ENCODE measurements at places on chromosomes 7 and 10.

DNA sequence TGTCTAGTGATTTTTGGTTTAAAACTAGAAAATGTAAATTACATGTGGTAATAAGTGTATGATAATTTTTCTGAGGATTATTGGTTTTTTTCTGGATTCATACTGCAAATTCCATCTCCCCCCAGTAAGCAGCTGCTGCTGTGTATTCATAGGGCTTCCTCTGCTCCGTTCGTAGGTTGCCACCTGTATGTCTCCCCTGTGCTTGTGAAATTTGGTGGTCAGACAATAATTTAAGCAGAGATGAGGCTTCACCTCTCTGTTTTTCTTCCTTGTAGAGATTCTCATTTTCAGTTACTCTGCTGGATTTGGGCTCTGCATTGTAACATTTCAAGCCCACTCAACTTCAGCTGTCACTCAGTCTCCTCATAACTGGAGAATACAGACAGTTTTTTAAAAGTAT lies 50.9 kb downstream of the FOXI2 start:
- DNase-seq, result no peak

DNA sequence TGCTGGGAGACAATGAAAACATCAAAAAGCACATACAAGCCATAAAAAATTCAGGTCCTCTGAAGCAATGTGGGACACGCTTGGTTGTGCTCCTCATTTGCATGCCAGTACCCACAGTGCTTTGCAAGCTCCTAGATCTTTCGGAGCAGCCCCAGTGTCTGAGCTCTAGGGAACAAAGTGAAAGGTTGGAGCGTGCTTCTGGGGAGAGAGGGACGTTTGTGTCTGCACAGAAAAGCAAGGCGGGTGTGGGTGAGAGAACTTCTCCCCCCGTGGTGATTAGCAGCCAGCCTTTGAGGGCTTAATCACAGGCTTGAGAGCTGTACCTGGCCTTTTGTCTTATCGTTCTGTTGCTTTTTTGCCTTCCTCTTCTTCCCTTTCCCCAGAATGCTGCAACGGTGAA lies 76.7 kb upstream of the HABP2 start:
- DNase-seq, result no peak

GRCh38 chr7:27251136-27251651 lies 8.6 kb downstream of the EVX1 start:
- DNase-seq, result no peak

DNA sequence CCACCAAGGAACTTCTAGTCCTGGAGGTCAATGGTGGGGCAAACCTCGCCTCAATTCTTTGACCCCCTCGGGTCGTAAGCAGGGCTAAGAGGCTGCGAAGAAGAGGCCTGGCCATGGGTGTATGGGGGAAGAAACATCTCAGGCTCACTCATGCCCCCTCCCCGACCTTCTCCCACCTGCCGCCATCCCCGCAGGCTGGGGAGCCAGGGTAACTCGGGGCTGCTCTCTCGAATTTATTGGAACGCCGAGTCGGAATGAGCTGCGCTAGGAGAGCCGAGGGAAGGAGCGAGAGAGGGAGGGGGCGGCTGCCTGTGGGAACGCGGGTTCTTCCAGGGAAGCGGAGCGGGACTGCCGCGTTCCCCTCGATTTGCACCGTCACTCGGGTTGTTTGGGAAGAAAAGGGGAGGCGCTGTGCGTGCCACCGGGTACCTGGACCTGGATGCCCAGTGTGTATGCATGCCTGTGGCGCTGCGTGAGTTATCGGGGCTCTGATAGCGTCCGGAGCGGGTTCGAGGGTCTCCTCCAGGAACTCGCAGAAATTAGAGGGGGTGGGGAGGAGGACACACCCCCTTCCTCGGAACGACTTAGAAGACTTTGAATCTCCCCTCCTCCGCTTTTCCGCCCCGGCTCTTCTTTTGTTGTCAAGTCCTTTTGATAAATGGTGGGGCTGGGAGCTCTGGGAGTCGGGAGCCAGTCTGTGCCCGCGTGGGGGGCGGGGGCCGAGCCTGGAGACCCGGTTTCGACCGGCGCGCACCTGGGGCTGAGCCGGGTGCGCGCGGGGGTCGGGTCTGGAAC lies 1.8 kb upstream of the ZNF503 start:
- no peak for DNase-seq

DNA sequence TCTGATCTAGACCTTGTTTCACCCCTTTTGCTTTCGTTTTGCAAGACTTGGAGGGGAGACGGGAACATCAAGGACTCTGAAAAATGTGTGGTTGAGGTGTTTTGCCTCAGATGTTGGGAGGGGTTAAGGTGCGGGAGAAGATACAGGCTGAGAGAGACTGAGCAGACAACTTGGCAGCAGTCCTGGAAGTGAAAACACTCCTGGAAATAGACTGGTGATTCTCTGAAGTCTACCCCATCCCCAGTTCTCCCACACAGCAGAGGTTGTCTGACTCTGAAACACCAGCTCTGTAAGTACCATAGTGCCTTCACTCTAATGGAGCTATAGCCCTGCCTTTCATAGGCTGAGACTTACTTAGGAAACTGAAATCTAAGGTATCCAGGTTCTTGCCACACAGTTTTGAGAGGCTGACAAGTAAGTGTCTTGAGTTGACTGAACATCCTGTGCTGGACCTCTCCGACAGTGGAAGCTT lies 152.5 kb downstream of the PPP1R9A start:
- DNase-seq, result no peak

DNA sequence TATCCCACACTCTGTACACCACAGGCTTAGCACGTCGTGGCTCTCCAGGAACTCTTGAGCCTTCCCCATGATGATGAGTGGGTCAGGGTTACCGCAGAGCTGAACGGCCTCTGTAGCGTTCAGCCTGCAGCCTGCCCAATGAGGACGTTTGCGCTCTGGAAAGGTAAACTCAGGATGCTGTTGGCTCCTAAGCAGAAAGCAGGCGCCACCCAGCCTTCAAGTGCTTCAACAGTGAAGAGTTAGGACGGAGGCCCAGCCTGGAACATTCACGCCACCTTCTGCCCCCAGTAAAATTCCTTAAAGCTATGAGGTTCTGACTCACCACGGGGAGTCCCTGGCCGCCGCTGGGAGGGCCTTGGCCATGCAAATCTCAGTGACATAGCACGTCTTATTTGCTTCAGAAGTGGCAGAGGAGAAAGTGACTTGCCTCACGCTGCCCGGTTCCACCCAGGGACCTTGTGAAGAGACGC lies 161.5 kb upstream of the SH2B2 start:
- no peak for DNase-seq

DNA sequence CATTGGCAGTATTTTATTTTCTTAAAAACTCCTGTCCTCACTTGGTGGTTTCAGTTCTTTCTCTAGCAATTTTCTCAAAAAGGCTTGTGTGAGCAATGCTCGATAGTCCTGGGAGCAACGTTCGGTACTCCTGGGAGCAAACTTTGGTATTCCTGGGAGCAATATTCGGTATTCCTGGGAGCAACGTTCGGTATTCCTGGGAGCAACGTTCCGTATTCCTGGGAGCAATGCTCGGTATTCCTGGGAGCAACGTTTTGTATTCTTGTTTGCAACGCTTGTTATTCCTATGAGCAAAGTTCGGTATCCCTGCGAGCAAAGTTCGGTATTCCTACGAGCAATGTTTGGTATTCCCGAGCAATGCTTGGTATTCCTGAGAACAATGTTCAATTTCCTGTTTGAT lies 362.0 kb upstream of the ADARB2 start:
- DNase-seq, result no peak

DNA sequence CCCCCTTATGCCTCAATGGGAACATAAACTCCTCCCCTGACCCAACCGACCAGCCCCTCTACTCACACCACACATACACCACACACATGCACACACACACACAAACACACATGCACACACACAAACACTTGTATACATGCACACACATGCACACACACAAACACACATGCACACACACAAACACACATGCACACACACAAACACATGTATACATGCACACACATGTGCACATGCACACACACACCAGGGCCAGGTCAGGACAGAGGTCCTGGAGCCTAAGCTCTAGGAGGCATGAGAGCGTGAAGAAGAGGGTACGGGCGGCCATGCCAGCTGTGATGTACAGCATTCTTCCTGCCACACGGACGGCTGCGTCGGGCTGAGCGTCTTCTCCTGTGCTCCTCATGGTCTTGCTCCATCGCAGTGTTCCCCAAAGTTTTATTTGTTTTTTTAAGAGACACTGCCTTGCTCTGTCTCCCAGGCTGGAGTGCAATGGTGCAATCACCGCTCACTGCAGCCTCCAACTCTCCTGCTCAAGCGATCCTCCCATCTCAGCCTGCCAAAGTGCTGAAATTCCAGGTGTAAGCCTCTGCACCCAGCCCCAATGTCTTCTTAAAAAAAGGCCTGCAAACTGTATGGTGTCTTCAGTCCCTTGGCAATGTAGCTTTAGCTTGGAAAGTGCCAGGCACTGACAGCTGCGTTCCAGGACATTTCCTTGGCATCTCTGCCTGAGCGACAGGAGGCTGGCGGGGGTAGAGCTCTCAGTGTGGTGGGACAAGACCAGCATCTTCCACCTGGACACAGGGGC lies 38.8 kb upstream of the INPP5A start:
- DNase-seq, result no peak

DNA sequence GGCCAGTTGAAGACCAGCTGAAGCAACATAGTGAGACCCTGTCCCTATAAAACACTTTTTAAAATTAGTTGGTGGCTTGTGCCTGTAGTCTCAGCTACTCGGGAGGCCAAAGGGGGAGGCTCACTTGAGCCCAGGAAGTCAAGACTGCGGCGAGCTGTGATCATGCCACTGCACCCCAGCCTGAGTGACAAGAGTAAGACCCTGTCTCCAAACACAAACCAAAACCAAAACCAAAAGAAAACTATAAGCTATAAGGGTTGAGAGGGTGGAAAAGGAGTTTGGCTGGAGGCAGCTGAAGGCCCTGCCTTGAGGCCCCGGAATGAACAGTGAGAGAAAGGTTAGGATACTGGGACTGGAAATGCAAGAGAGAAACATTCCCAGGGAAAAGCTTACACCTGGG lies 10.9 kb upstream of the EXOC6 start:
- DNase-seq, result no peak

DNA sequence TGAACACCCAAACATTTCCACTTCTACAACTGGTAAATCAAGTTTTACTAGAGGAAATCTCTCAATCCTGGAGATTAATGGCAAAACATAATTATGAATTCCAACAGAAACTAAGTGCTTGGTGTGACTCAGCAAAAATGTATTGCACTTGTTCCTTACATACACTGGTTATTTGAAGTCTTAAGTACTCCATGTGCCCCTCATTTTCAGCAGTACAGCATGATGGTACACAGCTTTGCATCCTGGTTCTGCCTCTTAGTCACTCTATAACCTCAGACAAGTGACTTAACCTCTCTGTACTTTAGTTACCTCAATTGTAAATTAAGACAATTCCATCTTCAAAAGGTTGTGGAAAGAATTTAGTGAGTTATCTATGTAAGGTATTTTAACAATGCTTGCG lies 12.9 kb downstream of the SLC16A12 start:
- DNase-seq, result no peak

- no peak for DNase-seq
Observed at GRCh38 chr7:69105092-69105491, 493.2 kb upstream of the AUTS2 start.

DNA sequence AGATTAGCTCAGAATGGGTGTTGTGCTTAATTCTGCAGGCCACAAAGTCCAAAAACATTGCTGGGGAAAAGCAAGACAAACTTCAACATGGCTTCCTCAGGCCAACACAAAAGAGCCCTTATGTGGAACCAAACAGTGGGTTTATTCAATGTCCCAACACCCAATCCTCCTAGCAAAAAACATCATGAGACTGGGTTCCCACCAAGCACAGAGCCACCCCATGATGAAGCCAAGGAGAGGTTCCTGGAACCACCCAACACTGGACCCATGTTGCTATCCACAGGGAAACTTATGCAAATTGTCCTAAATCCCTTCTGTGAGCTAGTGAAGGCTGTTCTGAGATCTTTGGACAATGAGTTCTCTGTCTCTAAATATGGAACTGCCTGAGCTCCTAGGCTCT lies 24.0 kb downstream of the SLC25A13 start:
- DNase-seq, result no peak

GRCh38 chr10:2913474-2913873 lies 153.9 kb upstream of the PFKP start:
- no peak for DNase-seq

DNA sequence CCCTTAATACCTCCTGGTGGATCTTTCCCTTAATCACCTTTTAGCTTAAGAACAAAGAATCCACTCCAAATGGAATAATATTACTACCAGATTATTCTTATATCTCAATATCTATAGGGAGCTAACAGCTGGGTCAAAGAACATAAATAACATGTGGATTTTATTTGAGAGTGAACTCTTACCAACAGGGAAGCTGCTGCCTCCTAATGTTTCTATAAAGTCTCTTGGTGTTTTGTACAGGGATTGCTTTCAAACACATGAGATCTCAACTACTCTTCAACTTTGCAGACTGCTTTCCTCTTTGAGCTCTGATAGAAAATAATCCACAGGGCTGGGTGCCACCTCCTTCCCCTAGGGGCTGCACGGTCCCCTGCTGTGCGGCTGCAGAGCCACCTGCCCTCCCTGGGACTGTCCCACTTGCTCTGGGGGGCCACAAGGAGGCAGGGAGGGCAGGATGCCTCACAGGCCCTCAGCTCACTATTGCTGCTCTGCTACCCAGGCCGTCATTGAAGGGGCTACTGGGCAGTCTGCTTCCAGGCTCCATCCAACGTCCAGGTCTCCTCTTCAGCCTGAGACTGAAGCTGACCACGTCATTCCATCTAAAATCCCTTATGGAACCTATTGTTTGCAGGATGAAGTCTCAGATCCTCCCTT lies 191.2 kb downstream of the CXCL12 start:
- no peak for DNase-seq

- DNase-seq, result no peak
Observed at GRCh38 chr10:130493021-130493420, 356.8 kb downstream of the GLRX3 start.

GRCh38 chr10:35219292-35219691 lies 92.6 kb downstream of the CREM start:
- DNase-seq, result no peak

DNA sequence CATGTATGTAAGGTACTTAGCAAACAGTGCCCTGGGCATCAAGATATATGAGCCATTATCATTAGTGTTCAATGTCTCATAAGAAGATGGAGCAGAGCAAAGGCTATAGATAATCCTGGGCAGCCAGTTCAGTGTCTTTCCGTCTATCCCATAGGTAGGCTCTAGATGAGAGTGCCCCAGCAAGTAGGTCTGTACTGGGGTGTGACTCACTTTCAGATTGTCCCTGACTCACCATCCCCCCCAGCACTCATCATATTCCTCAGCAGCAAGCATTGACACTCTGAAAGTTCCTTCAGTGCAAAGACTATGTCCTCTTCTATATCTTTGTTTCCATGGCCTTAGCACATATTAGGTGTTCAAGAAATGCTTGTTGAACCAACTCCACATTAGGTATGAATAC lies 20.0 kb upstream of the FAM204A start:
- DNase-seq, result no peak

Data from stimulated activated CD8-positive, alpha-beta memory T cell treated with anti-CD3 and anti-CD28 coated beads, Interleukin-4, amount 100 ng/mL, for 1 hour (primary cell).